Smooth muscle cell of the umbilical artery (primary cell): ENCODE measurements at places on chromosomes 6 and 20. TPM values are rescaled to one million over a fixed set of nuclear protein-coding genes. Genes with fewer than 3 reads are reported as not detected.

RAMACL gene
- total RNA-seq: 0.74 and 2.1 TPM in 2 replicates

KIF3B gene
- total RNA-seq: 31.5 and 35.4 TPM in 2 replicates

CPNE5 gene
- total RNA-seq: 0.18 and 0.30 TPM in 2 replicates

KCNB1 gene
- not detected in 2 replicates for total RNA-seq

PRND gene
- total RNA-seq: 0.09 and 0.30 TPM in 2 replicates

RBM38 gene
- total RNA-seq: 4.5 and 13.3 TPM in 2 replicates

TENT5A gene
- 91.7 and 174 TPM in 2 replicates for total RNA-seq

DAAM2 gene
- total RNA-seq: 1.2 and 1.4 TPM in 2 replicates

GLO1 gene
- total RNA-seq: 91.2 and 115 TPM in 2 replicates

KCNG1 gene
- 108 and 313 TPM in 2 replicates for total RNA-seq

PLCB4 gene
- total RNA-seq: 2.5 and 2.7 TPM in 2 replicates

KIAA1755 gene
- total RNA-seq: 0.65 and 1.5 TPM in 2 replicates

HLA-DPA1 gene
- 0.30 TPM in 1 of 2 replicates, not detected in the other for total RNA-seq

OOEP gene
- total RNA-seq: not detected in 2 replicates

SMLR1 gene
- total RNA-seq: not detected in 2 replicates

SRC gene
- 18.7 and 40.4 TPM in 2 replicates for total RNA-seq

BPIFB2 gene
- not detected in 2 replicates for total RNA-seq

CYP39A1 gene
- total RNA-seq: 0.30 TPM in 1 of 2 replicates, not detected in the other

CD109 gene
- total RNA-seq: 22.0 and 58.7 TPM in 2 replicates

F13A1 gene
- total RNA-seq: not detected in 2 replicates

HTR1B gene
- under 0.01 and 2.7 TPM in 2 replicates for total RNA-seq
